ENCODE measurements at places on chromosomes 7 and 10.

GRCh38 chr7:143073556-143073955, 21.4 kb downstream of the OR6V1 start:
- DNase-seq: no peak

DNA sequence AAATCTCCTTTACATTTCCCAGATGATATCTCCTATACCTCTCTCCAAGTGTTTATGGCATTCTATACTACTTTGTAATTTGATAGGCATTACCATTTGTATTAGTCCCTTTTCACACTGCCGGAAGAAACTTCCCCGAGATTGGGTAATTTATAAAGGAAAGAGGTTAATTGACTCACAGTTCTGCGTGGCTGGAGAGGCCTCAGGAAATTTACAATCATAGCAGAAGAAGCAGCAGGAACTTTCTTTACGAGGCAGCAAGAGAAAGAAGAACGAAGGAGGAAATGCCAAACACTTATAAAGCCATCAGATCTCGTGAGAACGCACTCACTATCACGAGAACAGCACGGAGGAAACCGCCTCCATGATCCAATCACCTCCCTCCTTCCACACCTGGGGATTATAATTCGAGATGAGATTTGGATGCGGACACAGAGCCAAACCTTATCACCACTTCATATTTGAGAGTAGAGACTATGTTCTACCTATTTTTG, 1194.6 kb downstream of the SORCS1 start:
- DNase-seq: no peak

GRCh38 chr10:16392531-16393069, 44.2 kb upstream of the PTER start:
- no peak for DNase-seq

- DNase-seq: no peak
Observed at GRCh38 chr10:30759423-30759822, 129.9 kb upstream of the LYZL2 start.

GRCh38 chr10:124559372-124560132, 97.9 kb downstream of the LHPP start:
- no peak for DNase-seq
